ENCODE measurements at places on chromosomes 5 and 9.

DNA sequence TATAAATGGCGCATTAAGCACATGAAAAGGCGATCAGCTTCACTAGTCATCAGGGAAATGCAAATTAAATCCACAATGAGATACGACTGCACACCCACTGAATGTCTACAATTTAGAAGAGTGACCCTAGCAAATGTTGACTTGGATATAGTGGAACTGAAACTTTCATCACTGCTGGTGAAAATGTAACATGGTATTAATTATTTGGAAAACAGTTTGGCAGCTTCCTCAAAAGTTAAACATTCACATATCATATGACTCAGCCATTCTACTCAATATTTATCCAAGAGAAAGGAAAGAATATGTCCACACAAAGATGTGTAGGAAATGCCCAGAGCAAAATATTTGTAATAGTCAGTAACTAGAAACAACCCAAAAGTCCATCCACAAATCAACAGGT is 146.5 kb downstream of the LPAR1 start:
- DNase-seq = no peak

DNA sequence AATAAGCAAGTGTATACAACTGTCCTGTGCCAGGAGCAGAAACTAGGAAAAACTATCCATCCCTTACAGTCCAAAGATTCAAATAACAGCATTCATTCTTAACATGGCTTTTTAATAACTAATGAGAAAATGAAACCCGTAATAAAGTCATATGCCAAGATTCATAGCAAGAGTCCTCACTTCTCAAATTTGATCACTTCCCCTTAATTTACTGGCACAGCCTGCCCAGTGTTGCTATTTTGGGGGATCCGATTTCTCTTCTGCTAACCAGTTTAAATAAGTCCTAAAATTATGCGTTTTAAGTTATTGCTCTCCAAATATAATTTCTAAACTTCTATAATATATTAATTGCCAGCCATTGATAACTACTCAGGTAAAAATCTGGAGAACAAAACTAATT is 177.0 kb upstream of the PTGER4 start:
- no peak for DNase-seq

- DNase-seq = no peak
These were observed 27.9 kb upstream of the GALNT10 start for GRCh38 chr5:154162539-154163151.

GRCh38 chr5:135156337-135156714 is 122.3 kb upstream of the PITX1 start:
- DNase-seq = no peak

DNA sequence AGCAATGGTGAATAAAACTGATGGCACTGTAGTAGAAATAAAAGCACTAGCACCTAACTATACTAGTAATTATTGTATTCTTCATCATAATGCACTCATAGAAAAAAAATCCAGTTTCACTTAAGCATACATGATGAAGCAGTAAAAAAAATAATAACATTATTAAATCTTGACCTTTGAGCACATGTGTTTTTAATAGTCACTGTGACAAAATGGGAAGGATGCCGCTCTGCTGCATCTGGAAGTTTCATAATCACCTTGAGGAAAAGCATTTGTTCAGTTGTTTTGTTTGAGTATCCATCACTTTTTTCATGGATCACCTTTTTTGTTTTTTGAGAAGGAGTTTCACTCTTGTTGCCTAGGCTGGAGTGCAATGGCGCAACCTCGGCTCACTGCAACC is 13.2 kb downstream of the OR2K2 start:
- no peak for DNase-seq

GRCh38 chr5:112228667-112229066 is 190.4 kb downstream of the EPB41L4A start:
- no peak for DNase-seq

DNA sequence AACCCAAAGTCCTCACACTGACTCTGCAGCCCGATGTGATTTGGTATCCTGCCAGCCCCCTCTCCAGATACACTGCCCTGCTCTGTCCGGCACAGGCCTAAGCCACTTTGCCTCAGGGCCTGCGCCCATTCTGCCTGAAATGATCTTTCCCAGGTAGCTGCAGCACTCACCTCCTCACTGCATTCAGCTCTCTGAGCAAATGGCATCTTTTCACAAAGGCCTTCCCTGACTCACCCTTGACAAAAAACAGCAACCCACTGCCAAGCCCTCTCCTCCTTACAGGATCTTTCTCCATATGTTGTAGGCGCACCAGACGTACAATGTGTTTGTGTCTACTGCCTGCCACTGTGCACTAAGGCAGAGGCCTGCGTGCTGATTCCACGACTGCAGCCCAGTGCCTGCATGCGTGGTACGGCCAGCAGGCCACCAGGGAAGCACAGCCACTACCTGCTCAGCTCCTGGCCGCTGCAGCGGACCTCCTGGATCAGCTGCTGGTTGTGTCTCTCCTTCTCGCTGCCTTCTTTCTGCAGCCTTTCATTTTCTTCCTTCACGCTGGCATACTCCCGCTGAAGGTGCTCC is 171.2 kb downstream of the CDK5RAP2 start:
- no peak for DNase-seq

GRCh38 chr9:123265833-123266232 is 2.6 kb downstream of the STRBP start:
- DNase-seq = no peak

DNA sequence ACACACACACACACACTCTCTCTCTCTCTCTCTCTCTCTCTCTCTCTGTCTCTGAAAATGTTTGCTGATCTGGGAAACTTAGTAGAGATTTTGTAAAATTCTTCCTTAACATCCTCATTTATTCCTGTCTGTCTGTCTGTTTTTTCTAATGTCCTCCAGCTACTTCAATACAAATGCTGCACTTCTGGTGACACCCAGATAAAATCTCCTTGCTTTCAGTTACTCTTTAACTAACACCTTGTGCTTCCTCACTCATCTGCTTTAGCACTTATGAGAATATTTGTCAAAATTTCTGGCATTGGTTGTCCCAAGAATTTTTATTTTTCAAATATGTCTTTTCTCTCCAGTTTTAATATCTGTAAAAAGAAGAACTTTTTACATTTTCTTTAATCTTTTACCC is 35.0 kb upstream of the ARRDC3 start:
- DNase-seq = no peak

DNA sequence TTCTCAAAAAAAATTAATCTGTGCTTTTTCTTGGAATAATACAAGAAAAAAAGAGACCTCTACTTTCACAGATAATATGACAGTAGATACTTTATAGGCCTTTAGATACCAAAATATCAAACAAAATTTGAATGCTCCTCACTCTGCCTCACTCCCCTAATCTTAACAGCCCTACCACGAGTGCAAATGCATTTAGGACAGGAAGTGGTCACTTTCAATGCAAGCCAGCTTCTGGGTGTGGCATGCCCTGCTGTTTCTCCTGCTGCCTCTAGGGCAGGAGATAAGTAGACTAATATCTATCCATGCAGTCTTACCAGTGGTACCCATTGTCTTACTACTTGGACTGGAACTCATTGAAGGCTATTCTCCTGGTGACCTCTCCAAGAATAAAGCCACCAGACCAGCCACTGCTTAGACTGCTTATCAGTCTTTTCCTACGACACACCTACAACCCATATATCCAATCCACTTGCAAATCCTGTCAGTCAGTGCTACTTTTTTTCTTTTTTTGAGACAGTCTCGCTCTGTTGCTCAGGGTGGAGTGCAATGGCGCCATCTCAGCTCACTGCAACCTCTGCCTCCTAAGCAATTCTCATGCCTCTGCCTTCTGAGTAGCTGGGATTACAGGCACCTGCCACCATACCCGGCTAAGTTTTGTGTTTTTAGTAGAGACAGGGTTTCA is 23.0 kb downstream of the FRRS1L start:
- no peak for DNase-seq

DNA sequence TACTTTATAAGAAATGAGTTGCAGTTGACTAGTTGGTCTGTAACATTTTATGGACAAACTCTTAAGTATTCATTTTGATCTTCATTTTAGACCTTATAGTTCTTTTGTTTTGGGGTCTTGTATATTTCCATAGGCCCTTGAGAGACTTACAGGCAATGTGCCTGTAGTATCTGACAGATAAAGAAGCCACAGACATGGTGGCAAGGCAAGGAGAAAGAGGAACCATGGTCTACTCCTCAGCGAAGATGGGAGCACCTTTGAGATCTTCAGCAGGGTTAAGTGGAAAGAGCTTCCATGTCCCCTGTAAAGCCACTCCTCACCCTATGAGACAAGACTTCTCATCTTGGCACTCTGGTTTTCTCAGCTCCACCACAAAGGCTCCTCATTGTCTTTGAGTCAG is 56.4 kb downstream of the SH3TC2 start:
- no peak for DNase-seq

- DNase-seq = no peak
These were observed 217.0 kb downstream of the AP3B1 start for GRCh38 chr5:78077369-78078068.

GRCh38 chr5:98604721-98605425 is 168.6 kb upstream of the RGMB start:
- no peak for DNase-seq

GRCh38 chr9:129777769-129778130 is 24.9 kb upstream of the PTGES start:
- no peak for DNase-seq

GRCh38 chr9:75200892-75201470 is 112.7 kb downstream of the OSTF1 start:
- no peak for DNase-seq

DNA sequence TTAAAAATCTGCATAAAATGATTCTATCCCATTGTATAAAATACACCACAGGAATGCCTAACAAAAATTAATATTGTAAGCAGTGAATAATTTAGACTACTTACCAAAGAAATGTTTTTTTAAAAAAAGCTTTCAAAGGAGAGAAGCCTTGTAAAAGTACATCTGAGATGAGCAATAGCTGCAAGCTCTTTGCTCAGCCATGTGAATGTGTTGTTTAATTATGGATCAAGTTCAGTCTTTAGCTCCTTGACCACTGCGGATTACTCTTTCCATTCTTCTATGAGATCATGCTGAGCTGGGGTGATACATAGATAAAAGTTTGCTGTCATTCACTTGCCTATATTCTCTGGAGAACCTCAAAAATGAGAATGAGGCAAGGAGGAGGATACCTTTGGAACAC is 782.4 kb upstream of the ZNF608 start:
- no peak for DNase-seq

DNA sequence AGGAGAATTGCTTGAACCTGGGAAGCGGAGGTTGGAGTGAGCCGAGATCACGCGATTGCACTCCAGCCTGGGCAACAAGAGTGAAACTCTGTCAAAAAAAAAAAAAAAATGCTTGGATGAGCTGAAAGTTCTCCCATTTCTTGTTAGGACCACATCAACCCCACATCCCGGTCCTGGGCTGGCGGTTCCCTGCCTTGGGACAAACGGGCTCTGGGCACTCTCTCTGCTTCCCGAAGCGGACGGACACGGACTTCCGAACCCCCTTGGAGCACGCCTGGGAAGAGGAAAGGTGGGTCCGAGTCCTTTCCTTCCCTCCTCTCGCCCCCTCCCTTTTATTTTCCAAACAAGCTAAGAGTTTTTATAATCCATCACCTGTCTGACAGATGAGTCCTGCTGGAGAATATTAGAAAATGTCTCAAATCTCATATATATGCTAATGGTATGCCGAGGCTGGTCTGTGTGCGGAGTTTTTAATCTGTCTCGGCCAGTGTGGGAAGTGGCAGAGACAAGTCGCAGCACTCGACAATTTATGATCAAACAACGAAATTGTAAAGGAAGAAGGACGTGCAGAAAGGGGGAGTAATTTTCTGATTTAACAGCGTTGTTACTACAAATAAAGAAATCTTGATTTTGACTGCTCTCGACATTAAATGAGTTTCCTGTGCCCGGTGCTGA is 257.9 kb upstream of the IRX4 start:
- no peak for DNase-seq

DNA sequence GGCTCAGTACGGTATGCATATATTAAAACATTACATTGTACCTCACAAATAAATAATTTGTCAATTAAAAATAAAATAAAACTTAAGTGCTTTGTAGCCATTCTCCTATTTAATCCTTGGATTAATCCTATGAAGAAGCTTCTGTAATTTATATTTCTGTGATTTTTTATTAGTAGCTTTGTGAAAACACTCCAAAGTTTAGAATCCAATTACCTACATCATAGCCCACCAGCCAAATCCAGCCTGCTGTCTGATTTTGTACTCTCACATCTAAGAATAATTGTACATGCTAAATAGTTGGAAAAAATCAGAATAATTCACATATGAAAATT is 10.4 kb downstream of the MED7 start:
- DNase-seq = no peak

DNA sequence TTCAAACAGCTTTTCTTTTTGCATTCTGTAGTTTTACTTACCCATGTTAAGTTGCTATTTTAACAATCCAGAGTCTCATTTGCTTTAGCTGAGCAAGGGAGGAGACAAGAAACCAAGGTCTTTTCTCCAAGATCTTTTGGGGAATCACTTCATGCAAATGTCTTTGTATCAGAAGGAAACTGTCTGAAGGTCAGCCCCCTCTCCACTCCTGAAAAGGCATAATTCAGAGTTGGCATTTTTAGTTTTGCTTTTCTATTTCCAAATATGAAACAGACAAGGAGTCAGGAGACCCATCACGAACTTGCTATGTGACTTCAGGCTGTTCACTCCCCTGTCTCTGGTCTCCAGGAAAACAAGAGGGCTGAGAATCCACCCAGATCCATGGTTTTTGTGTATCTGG is 12.3 kb upstream of the TNFSF15 start:
- DNase-seq = no peak

DNA sequence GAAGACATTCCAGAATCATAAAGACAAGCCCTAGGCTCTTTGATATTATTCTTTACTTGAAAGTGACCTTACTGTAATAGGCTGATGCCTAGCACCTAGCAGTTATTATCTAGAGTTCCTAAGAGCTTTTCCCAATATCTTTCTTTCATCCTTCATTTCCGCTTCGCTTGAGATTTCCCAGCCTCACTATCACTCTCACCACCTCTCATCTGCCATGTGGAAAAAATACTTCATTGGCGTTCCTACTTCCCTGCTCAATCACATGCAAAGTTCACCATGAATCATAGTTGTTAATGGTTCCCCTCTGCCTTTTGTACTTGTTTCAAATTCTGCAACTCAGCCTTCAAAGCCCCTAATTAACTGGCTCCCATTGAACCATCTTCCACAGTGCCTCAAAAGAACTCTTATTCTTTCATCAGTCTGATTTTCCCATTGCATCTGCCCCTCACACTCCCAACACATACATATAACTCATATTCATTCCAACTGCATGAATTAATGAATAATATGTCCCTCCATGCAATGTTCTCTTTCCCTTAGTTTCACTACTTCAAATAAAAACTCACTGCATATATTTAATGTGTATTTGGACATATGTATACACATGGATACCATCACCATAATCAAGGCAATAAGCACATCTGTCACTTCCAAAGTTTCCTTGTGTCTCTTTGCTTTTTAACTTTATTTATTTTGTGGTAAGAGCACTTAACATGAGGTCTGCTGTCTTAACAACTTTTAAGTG is 221.6 kb downstream of the PARP8 start:
- DNase-seq = no peak

DNA sequence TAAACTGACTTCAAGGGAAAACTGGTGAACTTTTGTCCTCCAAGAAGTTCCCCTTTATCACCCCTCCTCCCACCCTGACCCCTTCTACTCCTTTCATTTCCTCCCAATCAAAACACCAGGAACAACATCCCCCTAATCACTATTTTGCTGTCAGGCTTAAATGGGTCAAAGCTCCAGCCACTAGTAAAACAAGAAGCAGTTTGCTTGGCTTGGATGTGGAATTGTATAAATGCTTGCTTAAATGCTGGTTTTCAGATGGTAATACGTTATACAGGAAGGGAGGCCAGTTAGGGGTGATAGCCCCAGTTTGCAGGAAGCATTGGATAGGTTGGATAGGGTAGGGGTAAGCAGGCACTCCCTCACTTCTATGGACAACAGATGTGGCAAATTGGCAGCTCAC is 473.6 kb downstream of the AGTPBP1 start:
- DNase-seq = no peak

- peak; percentile 9 for DNase-seq
These were observed 736 bp upstream of the NKD2 start for GRCh38 chr5:1007681-1008450.
